ENCODE measurements at places on chromosomes 2 and 18.

- DNase-seq, result no peak
Observed at GRCh38 chr18:54608028-54608642, 17.1 kb downstream of the DYNAP start.

- DNase-seq, result no peak
Observed at GRCh38 chr2:6139916-6140315, 447.7 kb downstream of the SOX11 start.

DNA sequence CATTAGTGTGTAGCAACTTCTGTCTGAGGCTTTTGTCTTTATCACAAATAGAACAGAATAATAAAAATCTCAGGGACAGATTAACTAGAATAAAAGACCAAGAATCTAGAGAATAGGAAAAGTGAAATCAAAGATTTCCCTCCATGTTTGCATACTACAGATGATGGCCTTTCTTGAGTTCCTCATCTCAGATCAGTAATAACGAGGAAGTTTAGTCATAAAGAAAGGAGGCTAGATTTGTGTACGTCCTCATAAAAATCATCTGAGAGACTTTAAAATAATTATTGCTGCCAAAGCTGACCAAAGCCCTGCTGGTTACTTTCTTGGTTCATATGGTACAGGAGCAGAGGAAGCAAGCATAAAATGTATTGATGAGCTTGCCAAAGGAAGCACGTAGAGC lies 117.3 kb downstream of the MIB1 start:
- DNase-seq, result no peak

DNA sequence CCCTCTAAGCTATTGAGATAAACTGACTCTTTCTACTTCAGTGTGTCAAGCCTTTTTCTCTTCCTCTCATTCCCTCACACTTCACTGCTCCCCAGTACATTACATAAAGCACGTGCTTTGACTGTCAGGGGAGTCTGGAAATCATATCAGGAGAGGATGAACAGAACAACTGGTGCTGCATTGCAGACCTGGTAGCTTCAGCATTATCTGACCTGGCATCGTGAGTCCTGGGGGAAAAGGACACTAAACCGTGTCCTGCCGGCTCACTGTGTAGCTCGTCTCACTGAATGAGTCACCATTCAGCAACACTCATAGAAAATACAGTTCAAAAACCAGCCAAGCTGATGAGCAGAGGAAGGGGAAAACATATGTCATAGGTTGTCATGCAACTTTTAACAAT lies 108.5 kb upstream of the UNC80 start:
- no peak for DNase-seq

GRCh38 chr2:11663427-11663826 lies 6.6 kb downstream of the NTSR2 start:
- DNase-seq, result no peak

- DNase-seq, result no peak
Observed at GRCh38 chr2:72999729-73000725, 71.5 kb downstream of the SFXN5 start.

DNA sequence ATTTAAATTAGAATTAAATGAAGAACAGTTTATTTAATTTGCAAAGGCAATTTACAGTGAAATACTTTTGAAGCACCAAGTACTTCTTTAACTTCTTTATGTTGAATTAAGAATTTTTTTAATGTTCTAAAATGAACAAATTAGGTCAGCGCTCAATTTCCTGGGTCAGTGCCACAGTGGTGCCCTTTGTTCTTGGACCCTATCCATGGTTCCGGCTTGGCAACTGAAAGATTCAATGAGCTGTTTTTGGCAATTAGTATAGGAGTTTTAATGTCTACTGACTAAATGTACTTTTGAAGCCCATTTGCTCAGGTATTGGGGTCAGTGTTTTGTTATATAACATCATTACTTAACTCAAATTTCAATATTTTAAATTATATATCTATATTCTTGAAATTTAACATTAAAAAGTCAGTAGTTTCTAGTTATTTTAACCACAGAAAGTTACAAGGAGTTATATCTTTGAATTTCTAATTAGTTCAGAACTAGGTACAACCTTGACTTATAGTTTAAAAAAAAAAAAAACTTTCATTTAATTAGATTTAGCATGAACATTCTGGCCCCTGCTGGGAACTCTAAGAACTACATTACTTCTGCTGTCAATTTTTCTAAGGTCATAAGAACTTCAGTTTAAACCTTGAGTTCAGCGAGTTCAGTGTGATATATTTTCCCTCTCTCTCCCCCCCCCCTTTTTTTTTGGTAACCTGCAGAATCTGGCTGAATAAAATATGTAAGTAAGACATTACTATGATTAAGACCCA lies 7.6 kb upstream of the MSTN start:
- DNase-seq, result no peak

DNA sequence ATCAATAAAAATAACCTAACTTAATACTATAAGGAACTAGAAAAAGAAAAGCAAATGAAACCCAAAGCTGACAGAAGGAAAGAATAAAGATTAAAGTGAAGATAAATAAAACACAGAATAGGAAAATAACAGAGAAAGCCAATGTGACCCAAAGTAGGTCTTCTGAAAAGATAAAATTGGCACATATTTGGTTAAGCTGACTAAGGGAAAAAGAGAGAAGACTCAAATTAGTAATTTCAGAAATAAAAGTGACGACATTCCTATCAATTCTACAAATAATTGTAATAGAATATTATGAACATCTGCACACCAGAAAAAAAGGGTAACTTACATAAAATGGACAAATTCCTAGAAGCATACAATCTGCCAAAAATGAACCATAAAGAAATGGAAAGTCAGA lies 30.2 kb downstream of the ROCK1 start:
- no peak for DNase-seq

GRCh38 chr18:5895876-5896740 lies 786 bp upstream of the TMEM200C start:
- DNase-seq, result no peak

DNA sequence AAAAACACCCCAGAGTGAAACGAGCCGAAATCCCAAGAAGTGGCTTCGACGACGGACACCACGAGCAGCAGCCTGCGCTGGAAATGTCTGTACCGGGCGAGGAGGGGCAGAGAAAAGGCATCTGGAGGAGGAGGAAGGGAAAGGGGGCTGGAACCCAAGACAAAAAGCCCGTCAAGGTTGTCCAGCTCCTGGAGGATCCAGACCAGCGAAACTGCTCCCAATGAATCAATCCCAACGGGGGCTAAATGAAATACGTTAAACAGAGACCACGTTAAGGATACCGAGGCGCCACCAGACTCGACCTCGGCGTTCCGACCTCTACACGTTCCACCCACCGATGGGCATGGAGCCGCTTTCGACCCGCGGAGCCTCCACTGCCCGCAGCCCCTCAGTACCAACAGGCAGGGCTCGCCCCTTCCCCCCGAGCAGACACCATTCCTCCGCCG lies 400 bp downstream of the CCDC88A start:
- DNase-seq, result no peak

Measured in activated CD4-positive, alpha-beta T cell treated with anti-CD3 and anti-CD28 coated beads, Interleukin-2, amount 50 U/mL, for 4 hours (primary cell).